MV-4-11 (cell line): ENCODE measurements at places on chromosomes 7 and 10.

- DNase-seq: no peak
Measured at GRCh38 chr10:62047228-62047892, 145.9 kb downstream of the ARID5B start.

DNA sequence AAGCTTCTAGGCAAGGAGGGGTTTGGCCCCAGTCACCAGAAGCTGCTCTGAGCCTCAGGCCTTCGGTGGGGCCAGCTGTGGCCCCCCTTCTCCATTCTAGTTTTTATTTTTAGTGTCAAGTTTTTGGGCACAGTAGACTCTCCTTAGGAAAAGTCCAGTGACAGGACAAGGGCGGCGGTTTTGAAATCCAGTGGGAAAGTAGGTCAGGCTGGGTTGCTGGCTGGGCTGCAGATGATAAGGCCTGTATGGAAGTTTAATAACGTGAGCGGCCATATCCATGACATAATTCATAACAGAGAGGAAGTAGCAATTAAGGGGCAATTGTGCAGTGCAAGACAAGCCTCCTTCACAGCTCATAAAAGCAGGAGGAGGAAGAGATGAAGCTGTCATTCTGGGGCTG is 87.1 kb upstream of the ZNF716 start:
- no peak for DNase-seq

DNA sequence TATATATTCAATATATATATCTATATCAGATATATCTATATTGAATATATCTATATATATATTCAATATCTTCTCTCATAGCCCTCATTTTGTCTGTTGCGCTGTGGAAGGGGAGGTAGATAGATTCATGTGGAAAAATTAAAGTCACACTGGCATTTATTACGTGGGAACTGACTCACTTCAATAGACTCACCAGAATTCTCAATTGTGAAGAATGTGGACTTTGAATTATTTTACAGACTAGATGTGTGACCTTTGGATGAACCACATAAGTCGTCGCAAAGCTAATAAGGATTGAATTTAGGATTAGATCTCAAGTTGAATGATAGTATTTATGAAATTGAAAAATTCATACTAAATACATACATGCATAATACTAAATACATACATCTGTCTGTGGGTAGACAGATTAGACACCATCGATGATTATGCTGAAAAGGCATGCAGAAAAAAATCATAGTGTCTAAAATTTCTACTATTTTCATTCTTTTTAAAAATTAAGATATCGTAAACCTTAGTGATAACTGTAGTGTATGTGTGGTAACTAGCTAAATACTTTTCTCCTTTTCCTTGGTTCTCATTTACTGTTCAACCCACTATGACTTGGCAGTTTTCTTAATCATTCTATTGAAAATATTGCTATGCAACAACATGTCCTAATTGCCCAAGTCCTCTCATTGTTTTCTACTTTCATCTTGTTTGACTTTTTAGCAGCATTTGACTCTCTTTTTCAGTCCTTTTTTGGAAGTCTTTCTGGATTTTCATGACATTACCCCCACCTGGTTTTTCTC is 61.8 kb upstream of the A1CF start:
- DNase-seq: no peak

DNA sequence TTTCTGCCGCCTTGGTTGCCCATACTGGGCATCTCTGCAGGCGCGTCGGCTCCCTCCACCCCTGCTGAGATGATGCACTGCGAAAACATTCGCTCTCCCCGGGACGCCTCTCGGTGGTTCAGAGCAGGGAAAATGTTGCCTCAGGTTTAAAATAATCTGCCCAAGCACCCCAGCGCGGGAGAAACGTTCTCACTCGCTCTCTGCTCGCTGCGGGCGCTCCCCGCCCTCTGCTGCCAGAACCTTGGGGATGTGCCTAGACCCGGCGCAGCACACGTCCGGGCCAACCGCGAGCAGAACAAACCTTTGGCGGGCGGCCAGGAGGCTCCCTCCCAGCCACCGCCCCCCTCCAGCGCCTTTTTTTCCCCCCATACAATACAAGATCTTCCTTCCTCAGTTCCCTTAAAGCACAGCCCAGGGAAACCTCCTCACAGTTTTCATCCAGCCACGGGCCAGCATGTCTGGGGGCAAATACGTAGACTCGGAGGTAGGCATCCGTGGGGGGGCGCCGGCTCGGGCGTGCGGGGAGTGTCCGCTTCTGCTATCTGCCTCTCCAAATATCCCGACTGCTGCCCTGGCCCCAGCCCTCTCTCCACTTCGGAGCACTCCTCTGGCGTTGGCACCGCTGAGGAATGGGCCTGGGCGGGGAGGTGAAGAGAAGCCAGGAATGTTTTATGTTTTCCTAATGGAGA is at the start of gene CAV1:
TSS of gene CAV1 (plus strand) at position 428 of the 689 bp plus-strand sequence. CDS start at position 455, 27 bp downstream.
- no peak for DNase-seq

DNA sequence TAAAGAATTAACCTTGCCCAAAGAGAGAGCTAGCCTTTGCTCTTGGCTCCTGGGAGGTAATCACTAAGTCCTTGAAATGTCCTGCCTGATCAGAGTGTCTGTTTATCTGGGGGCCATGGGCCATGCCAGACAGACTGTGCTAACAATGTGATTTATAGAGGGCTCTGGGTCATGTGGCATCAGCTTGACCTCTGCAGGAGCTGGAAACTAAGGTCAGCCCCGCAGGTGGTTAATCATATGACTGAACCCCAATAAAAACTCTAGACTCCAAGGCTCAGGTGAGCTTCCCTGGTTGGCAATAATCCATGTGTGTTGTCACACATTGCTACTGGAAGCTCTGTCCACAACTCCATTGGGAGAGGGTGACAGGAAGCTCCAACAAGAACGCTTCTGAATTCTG is 47.5 kb downstream of the NDUFB2 start:
- no peak for DNase-seq

GRCh38 chr7:55059021-55059420 is 40.2 kb downstream of the EGFR start:
- DNase-seq: no peak

DNA sequence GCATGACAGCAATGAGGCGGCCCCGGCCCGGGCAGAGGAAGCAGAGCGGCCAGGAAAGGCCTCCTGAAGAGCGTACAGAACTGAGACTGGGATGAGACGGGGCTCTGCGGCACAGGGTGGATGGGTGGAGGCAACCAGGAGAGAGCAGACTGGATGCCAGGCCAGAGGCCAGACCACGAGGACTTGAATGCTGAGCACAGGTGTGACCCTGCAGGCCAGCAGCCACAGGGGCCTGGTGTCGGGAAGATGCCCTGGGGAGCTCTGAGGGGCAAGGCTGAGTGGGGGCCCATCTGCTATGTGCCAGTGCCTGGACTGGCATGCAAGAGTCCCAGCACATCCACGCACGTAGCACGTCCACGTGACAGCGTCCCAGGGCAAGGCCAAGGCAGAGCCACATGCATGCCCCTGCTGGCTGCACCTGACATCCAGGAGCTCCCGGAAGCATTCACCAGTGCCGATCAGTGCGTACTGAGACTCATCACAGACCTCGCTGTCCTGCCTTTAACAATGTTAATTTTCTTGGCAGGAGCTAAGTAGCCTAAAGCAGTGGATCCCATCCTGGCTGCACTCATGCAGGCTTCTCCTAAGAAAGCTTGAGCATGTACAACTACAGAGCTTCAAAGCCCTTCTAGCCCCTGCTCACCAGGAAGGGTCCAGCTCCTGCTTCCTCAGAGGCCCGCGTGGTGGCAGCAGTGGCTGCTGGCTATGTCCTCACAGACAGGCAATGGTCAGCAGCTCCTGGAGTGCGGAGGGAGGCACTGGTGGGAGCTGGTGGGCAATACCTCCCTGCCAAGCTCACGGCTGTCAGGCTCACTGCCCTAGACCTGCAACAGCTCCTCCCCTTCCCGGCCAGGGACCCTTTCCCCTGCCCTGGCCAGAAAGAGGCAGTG is 18.0 kb downstream of the GRID1 start:
- no peak for DNase-seq

GRCh38 chr10:31704195-31704594 is 224.4 kb downstream of the ARHGAP12 start:
- no peak for DNase-seq

- no peak for DNase-seq
Measured at GRCh38 chr10:21060626-21061025, 163.5 kb upstream of the NEBL start.

DNA sequence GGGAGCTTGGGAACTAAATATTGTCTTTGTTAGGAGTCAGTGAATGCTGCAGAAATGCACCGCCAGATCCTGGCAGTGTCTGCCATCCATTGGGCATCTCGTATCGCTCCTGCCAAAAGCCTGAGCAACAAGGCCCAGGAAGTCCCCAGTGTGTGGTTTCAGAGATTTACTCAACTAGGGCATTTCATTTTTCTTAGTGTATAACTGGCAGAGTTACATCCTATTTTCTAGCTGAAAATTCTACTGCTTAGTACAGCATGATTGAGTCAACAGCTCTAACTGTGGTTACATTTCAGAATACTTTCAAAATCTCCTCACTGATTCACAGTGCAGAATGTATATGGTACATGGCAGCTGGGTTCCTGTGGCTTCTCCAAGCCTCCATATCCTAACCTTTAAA is 95.8 kb upstream of the CREB5 start:
- DNase-seq: no peak

- no peak for DNase-seq
Measured at GRCh38 chr7:134154581-134155130, 27.5 kb downstream of the LRGUK start.

DNA sequence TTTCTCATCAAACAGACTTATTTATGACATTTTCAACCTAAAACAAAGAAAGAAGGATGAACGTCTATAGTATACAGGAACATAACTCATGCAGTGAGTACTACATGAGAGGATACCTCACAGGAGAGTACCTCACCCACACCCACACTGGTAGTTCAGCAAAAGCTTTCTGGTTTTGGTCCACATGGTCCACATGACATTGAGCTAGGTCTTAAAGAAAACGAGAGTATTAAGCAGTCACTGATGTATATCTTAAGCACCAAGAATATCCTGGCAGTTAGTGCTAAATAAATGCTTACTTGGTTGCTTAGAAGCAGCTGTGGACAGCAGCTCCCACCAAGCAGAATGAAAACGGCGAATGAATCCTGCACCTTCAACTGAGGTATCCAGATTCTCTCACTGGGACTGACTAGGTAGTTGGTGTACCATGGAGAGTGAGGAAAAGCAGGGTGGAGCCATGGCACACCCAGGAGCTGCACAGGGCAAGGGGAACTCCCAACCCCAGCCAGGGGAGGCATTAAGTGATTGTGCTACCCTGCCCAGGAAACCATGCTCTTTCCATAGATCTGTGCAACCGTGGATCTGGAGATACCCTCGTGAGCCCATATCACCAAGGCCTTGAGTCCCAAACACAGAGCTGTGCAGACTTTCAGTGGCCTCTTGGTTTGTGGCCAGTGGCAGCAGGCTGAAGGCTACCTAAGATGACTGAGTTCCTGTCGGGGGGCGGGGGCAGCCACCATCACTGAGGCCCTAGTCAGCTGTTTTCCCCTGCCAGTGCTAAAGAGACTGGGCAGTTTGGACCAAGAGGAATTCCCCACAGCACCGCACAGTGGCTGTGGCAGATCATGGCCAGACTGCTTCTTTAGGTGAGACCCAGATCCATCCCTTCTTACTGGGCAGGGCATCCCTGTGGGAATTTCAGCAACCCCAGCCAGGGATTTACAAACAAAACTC is 143.4 kb downstream of the SGMS1 start:
- DNase-seq: no peak

GRCh38 chr10:61903221-61903927 is 1.9 kb downstream of the ARID5B start:
- DNase-seq: peak; percentile 10

GRCh38 chr7:155143381-155143780 is 73.3 kb downstream of the HTR5A start:
- DNase-seq: no peak

GRCh38 chr10:124748953-124749645 is 4.9 kb upstream of the FAM53B start:
- no peak for DNase-seq

GRCh38 chr10:84097787-84098353 is 41.4 kb upstream of the GHITM start:
- no peak for DNase-seq

GRCh38 chr7:88200789-88201188 is 19.0 kb downstream of the SRI start:
- DNase-seq: no peak

DNA sequence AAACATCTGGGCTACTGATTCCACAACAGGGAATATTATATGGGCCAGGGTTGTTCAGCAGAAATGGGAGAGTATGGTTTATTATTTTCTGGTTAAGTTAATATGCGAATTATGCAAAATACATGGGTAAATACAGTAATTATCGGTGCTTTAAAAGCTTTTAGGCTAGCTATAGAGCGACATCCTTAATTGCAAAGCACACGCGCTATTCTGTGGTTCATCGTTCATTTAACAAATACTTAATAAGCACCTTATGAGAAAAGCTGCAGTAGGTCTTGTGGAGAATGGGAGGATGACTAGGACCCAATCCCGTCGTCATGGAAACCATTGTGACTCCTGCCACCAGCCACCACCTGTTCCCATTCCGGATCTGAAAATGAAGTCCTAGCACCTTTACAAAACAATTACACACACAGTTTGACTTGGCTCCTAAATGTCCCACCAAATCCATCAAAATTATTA is 623 bp upstream of the CEP41 start:
- no peak for DNase-seq

GRCh38 chr10:113663142-113663541 is 699 bp downstream of the NRAP start:
- no peak for DNase-seq

DNA sequence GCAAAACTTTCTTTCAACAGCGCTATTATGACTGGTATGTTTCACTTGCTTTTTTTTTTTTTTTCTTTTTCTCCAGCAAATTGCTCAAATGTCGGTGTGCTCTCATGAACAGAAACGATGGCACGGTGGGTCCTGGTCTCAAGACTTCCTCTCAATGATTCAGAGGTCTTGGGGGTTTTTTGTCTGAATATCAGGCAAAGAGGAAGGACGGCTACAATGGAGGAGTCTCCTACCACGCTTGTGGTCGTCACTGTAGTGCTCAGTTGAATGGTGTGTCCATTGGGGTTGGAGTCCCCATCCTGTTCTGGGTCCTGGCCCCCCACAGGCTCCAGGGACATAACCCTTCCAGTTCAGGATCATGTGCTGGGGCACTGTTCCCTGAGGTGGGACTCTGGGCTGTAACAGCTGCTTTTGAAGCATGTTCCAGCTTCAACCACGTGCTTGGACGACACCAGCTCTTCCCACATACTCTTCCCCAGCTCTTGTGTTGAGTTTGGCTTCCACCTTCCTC is 266.7 kb upstream of the KLF6 start:
- DNase-seq: peak; percentile 35

DNA sequence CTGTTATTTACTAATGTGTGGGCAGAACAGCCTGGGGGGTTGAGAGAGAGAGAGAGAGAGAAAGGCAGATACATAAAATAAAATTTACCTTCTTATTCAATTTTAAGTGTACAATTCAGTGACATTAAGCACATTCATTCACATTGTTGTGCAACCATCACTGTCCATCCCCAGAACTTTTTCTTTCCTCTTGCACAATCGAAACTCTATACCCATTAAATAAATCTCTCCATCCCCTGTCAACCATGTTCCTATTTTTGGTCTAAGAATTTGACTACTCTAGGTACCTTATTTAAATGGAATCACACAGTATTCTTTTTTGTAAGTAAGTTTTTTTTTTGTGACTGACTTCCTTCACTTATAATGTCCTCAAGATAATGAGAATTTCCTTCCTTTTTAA is 181.6 kb downstream of the SND1 start:
- peak; percentile 84 for DNase-seq

- no peak for DNase-seq
Measured at GRCh38 chr7:4817178-4817901, 41.9 kb downstream of the AP5Z1 start.

- DNase-seq: peak; percentile 19
Measured at GRCh38 chr10:70558871-70559810, 43.4 kb downstream of the PRF1 start.

GRCh38 chr10:112363696-112364688 is 9.9 kb upstream of the ACSL5 start:
- no peak for DNase-seq
